Right forelimb (tissue), 1 donor: ENCODE measurements at places on chromosomes 4 and X.

GRCh38 chr4:38865445-38865844 is 2.2 kb upstream of the FAM114A1 start:
- no peak for DNase-seq

- no peak for DNase-seq
Observed at GRCh38 chr4:79650794-79651431, 242.9 kb upstream of the GK2 start.

DNA sequence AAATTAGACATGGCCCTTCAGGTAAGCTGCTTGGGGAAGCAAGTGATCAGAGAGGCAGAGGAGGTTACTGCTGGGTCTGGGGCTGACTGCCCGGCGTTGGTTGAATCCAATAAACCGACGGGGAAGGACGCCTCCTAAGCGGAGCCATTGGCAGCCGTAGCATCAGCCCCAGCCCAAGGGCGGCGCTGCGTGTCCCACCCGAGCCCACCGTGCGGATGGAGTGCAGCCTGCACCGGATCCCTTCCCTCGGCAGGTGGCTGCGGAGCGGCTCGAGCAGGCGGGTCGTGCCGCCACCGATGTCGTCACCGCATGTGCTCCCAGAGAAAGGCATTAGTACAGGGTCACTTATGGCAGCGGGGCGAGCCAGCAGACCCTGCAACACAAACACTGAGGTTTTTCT is 82.1 kb downstream of the ALPK1 start:
- no peak for DNase-seq

- no peak for DNase-seq
Observed at GRCh38 chrX:108223585-108223984, 132.0 kb downstream of the ATG4A start.

GRCh38 chr4:98728433-98728832 is 70.0 kb upstream of the TSPAN5 start:
- DNase-seq: no peak

- no peak for DNase-seq
Observed at GRCh38 chr4:35464964-35465528, 779.3 kb downstream of the ARAP2 start.

- DNase-seq: no peak
Observed at GRCh38 chr4:53067125-53067802, 205.1 kb downstream of the RASL11B start.

GRCh38 chr4:159298502-159298901 is 195.6 kb downstream of the RAPGEF2 start:
- DNase-seq: no peak

GRCh38 chrX:39309018-39309635 is 507.9 kb downstream of the MID1IP1 start:
- DNase-seq: no peak

- DNase-seq: no peak
Observed at GRCh38 chr4:139957986-139958738, 195.8 kb downstream of the MAML3 start.

DNA sequence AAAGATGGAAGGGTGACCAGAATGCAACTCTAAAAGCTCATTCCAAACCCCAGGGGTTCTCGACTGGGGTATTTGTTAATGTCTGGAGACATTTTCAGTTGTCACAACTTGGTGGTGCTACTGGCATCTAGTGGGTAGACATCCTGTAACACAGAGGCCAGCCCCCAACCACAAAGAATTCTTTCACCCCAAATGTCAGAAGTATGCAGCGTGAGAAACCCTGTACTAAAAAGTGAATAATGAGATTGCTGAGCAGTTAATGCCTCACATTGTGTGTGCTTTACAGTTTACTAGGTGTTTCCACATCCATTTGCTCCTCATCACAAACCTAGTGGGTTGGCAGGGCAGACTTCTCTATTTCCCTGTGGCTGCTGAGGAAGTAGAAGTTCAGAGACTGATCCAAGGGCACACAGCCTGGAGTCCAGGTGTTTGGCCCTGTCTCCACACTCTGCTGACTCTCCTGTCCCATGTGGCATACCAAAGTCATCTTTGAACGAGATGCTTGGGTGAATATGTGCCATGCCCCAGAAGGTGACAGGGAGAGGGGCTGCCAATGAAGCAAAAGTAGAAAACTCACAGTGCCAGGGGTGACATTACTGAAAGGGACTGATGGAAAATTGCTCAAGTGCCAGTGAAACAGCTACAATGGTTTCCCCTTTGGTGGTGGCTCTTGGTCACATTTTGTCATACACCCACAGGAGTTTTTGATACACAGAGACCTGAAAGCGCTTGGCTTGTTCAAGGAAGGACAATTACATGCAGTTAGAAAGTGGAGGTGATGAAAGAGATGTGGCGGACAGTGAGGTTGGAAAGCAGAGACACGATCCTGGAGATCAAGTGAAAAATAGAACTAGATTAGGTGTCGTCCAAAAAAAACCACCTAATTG is 10.1 kb upstream of the TMEM154 start:
- no peak for DNase-seq

DNA sequence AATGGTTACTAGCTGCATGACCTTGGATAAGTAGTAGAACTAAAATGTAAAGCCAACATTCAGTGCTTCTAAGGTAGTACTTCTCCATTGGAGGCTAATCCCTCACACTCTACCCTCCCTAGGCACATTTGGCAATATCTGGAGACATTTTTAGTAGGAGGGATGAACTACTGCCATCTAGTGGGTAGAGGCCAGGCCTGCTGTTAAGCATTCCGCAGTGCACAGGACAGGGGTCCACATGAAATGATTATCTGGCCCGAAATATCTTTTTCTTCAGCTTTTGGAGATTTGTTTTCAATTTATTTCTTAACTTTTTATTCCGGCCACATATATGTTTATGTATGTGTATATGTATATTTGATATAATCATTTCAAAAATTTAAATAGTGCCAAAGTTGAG is 36.0 kb upstream of the SPANXC start:
- DNase-seq: no peak

- DNase-seq: no peak
Observed at GRCh38 chrX:68114573-68115129, 318.6 kb downstream of the OPHN1 start.

DNA sequence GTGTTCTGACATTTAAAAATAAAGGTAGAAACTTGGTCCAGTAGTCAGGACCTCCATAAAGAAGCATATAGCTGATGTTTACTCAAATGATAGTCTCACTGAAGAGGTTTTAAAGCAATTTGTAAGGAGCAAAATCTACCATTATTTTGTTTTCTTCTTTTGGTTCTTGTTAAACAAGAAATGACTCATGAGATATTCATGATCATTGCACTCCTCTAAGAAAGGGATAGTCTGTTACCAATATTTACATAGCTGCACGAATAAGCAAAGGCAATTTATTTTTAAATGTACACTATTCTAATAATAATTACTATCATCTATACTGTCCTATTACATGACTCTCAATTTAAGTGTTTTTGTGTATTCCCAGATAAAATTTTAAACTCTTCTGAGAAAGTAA is 397.9 kb downstream of the FAM47B start:
- no peak for DNase-seq

GRCh38 chr4:54575919-54576318 is 81.8 kb upstream of the KIT start:
- no peak for DNase-seq

GRCh38 chrX:17738737-17739535 is 1.6 kb downstream of the SCML1 start:
- DNase-seq: no peak

DNA sequence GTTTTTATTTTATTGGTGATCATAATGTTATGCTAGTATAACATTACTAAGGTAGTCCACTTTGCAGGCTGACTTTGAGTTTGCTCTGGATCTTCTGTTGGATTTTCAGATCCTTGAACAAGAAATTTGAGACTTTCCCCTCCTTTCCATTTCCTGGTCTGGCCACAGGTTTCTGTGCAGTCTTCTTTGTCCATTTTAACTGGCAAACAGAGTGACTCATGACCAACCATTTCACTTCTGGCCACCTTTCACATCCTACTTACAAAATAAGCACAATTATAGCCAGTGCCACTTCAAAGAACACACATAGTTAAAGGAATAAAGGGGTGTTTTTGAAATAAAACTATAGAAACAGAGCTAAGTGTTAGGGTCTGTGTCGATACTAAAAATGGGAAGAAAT is 8.4 kb downstream of the ANK2 start:
- DNase-seq: no peak

DNA sequence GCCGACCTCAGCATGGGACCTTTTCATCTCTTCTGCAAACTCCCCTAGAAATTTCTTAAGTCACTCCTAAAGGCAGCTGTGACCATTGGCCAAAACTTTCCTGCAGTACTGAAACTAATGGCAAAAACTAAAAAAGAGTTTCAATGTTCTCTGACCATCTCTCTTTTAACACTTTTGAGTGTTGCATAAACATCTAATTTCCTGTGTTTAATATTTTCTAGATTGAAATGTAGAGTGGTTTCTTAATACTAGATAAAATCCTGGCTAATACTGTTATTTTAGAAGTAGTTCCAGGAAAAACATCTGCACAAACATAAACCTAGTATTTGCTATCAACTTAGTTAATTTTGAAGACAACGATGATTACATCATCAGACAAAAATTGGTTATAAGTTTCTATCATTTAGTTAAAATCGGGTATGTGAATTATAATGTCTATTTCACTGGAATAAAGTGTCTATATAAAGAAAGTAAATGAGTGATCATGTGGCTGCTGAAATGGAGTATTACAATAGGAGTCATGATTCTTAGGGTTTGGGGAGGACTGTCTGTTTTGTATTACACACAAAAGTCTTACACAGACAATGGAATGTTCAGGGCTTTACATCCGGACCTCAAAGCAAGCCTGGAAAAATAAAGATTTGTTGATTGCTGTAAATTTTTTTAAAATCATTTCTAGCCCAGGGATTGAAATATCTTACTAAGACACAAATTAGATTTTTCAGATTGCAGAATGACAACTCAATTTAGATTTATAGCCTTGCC is 1323.4 kb downstream of the C4orf33 start:
- DNase-seq: no peak

- no peak for DNase-seq
Observed at GRCh38 chrX:110163488-110163887, 154.4 kb downstream of the AMMECR1 start.

DNA sequence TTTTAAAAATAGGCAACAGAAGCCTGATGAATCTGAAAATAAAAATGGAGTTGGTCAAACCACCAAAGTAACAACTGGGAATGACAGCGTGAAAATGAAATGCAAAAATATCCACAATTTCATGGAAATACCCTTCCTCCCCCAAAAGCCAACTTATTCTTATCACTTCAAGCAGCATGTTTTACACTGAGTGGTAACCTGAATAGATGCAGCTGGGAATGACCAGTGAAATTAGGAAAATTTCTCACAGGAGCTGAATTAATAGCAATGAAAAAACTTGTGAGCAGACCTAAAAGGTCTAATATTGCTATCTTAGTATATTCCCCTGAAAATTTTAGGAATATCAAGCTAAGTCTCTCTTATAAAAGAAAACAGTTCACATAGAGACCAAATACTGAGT is 239.0 kb downstream of the PCDH18 start:
- DNase-seq: no peak

DNA sequence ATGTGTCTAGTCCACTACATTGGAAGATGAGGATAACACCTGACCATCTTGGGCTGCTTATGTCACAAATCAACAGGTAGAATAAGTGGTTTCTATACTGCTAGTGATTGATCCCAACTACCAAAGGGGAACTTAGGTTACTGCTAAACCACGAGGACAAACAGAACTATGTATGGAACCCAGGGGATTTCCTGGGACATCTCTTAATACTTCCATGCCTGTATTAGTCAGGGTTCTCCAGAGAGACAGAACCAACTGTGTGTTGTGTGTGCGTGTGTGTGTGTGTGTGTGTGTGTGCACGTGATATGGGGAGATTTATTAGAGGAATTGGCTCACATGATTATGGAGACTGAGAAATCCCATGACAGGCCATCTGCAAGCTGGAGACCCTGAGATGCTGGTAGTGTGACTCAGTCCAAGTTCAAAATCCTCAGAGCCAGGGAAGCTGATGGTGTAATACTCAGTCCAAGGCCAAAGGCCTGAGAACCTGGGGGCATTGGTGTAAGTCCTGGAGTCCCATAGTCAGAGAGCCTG is 16.2 kb upstream of the AFF1 start:
- DNase-seq: no peak

- no peak for DNase-seq
Observed at GRCh38 chr4:60327651-60328050, 872.5 kb upstream of the ADGRL3 start.

DNA sequence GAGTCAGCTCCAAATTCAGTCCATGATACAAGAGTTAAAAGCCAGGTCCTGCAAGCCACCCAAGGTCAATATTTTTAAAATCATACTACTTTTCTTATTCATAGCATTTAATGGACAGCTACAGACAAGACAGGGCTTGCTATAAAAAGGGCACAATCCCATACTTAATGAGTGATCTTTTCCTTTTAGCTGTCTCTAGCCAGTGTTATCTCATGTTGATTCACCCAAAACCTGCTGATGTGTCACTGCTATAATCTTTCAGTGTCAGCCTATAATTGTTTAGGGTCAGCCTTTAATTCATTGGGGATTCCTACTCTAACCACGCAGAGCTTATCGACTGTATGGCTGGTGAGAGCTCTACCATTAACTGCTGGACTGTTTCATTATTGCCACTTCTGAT is 51.2 kb upstream of the HCCS start:
- DNase-seq: no peak

GRCh38 chr4:172011196-172011595 is 198.0 kb downstream of the GALNTL6 start:
- no peak for DNase-seq

GRCh38 chr4:6892190-6892908 is 17.3 kb upstream of the TBC1D14 start:
- no peak for DNase-seq

DNA sequence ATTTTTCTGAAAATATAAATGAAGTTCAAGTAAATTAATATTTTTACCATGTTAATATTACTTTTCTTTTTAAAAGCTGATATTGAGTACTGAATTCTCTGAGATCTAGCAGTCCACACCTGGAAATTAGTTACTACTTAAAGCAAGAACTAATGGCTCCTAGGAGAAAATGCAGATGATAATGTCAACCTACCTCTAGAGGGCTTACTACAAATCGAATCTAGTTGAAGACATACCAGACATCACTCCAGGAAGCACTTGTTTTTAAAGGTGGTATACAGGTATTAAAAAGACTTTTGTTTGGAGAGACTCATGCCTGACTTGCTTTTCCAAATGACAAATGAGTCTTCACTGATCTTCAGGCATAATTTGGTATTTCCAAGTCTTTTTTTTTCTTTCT is 516.4 kb upstream of the BOD1L1 start:
- no peak for DNase-seq

DNA sequence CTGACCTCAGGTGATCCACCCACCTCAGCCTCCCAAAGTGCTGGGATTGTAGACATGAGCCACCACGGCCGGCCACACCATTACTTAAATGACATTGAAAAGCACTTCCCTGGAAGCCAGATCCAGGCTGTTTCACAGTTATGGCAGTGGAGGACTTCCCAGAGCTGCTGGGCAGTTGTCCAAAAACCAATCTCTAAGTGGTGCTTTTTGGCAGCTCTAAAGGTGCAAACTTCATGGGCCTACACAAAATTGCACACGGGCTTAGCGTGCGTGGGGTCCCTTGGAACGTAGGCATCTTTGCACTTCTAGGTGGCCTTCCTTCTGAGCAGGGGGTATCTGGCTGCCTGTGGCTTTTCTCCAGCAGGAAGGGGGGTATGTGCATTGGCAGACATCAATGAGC is 172.3 kb downstream of the SHOX start:
- no peak for DNase-seq
